ENCODE measurements at places on chromosomes 3 and 15.

- DNase-seq: no peak
Measured at GRCh38 chr3:110226645-110227044, 845.0 kb upstream of the NECTIN3 start.

GRCh38 chr3:16825617-16826204, 59.0 kb upstream of the PLCL2 start:
- DNase-seq: no peak

- peak; percentile 90 for DNase-seq
Measured at GRCh38 chr15:51162865-51163762, 68.4 kb upstream of the TNFAIP8L3 start.

GRCh38 chr3:125958511-125959316, 10.3 kb upstream of the ROPN1B start:
- DNase-seq: peak; percentile 11

DNA sequence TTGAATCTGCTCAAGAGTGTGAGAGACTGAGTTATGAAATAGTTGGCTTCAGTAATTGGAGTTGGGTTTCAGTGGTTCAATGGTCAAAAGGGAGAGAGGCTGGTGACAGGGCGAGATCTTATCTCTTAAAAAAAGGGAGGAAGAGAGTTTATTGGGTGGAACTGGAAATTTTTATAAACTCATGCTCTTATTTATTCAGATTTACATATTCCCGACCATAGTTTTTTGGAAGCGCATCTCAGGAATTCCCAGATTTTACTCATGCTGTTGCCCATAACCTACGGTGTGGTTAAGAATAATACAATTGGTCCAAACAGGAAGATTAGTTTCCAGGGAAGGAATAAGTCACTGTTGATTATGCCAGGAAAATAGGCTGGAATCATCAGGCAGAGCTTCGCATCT, 41.4 kb downstream of the CD200 start:
- no peak for DNase-seq

GRCh38 chr15:40045572-40046217, 6.7 kb upstream of the SRP14 start:
- no peak for DNase-seq

GRCh38 chr3:8825153-8825825, 55.9 kb upstream of the OXTR start:
- DNase-seq: no peak

DNA sequence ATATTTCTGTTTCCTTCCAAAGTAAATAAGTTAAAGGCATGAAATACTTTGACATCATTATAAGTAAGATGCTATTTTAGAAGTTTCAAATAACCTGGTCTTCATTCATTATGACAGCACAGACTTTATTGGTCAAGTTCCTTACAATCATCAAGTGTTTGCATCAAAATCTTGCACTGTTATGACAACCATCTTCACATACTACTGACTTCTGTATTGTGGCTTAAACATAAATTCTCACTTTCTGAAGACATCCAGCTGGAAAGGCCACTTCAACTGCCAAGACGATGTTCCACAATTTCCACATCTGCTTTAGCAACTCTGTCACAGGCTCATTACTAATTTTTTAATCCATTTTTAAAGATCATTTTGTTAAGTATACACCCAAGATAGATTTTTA, 408.0 kb downstream of the MECOM start:
- DNase-seq: no peak

DNA sequence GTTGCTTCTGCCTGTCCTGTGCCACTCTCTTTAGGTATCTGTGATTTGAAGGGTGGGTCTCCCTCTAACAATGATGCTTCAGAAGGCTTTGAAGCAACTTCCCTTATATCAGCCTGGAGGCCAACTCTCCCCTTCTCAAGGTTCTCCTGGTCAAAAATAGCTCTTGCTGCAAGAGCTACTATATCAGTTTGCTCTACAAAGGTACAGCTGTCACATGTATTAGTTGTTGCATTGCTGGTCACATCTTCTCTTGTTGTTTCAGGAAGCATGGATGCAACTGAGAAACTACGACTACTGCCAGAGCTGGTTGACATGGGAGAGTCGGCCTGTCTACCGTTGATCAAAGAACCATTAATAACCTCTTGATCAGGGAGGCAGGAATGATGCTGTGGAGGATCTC, 38.3 kb downstream of the USF3 start:
- no peak for DNase-seq

DNA sequence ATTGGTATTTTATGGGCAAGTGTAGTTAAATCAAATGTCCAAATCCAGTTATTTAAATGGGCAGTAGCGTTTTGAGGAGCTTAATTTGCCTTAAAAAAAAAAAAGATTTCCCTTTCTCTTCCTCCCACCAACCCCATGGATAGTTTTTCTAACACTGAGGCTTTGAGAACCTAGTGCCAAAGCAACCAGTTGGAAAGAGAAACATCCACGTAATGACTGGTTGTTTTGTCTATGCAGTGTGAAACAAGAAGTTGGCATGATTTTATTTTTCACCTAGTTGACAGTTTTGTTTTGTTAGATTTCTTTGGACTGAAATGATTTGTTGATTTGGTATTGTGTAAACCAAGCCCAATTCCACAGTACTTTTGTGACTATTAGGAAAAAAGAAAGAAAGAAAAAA, 170.0 kb downstream of the SOX2 start:
- no peak for DNase-seq

GRCh38 chr3:158494673-158495072, 76.3 kb upstream of the MLF1 start:
- DNase-seq: no peak

DNA sequence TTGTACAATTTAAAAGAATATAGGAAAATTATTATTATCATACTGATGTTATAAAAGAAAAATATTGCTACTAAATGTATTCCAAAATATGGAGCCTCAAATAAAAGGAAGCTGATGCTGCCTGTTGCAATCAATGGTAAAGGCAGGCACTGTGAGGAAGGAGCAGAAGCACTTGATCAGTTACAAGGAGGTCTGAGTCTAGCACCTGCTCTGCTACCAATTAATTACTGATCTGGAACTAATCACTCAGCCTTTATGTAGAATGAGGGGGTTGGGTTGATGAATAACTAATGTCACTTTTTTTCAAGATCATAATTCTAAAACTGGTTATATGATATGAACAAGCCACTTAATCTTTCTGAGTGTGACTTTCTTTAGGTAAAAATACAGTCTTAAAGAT, 5.5 kb downstream of the ADGRG7 start:
- DNase-seq: no peak

GRCh38 chr3:128584412-128585020, 66.1 kb downstream of the RPN1 start:
- peak; percentile 94 for DNase-seq
